ENCODE measurements at places on chromosomes 16 and 17.

DNA sequence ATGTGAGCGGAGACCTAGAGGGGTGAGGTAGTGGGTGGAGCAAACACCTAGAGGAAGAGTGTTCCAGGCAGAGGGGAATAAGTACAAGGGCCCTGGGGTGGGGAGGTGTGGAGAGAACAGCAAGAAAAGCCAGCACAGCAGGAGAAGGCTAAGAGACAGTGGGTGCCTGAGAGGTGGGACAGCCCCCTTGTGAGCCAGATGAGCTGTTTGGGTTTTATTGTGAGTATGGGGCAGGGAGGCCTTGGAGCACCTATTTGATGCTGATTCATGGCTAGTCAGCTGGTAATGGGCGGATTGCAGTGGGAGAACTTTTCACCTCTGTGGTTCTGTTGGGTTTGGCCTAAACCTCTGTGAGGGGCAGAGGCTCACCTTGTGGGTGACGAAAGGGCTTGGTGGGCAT is 68.4 kb downstream of the ABCC1 start:
- no peak for DNase-seq

GRCh38 chr17:62628831-62629555 is 1.5 kb downstream of the MRC2 start:
- DNase-seq: no peak

GRCh38 chr17:66605541-66605940 is 229.4 kb upstream of the CACNG5 start:
- DNase-seq: no peak

GRCh38 chr17:41682631-41683030 is 6.1 kb upstream of the EIF1 start:
- no peak for DNase-seq

DNA sequence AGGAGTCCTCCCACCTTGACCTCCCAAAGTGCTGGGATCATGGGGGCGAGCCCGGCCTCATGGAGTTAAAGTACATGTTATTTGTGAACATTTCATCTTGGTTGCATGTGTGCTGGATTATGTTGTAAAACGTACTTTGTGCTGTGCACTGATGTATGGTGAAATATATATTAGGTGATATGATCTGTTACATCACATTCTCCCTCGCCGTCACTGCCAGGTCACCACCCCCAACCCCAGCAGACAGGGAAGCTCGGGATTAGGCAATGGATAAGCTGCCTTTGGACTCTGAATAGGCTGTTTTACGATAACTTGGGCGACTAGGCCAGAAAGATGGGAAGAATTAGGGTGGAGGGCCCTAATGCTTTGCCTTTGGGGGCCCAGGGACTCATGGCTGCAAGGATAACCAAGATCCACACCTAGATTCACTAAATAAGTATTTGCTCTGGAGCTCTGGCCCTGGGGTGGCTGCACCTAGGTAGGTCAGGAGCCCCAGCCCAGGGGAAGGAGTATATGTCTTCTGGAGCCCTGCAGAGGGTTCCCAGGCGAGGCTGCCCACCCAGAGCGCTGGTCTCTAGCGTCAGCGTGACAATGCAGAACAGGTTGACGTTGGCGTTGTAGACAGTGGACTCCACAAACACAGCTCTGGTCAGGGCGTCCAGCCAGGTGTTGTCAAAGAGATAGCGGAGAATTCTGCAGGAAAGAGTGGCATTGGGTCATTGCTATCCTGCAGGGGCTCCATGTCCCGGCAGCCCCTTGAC is 27.1 kb upstream of the GCSH start:
- DNase-seq: no peak

DNA sequence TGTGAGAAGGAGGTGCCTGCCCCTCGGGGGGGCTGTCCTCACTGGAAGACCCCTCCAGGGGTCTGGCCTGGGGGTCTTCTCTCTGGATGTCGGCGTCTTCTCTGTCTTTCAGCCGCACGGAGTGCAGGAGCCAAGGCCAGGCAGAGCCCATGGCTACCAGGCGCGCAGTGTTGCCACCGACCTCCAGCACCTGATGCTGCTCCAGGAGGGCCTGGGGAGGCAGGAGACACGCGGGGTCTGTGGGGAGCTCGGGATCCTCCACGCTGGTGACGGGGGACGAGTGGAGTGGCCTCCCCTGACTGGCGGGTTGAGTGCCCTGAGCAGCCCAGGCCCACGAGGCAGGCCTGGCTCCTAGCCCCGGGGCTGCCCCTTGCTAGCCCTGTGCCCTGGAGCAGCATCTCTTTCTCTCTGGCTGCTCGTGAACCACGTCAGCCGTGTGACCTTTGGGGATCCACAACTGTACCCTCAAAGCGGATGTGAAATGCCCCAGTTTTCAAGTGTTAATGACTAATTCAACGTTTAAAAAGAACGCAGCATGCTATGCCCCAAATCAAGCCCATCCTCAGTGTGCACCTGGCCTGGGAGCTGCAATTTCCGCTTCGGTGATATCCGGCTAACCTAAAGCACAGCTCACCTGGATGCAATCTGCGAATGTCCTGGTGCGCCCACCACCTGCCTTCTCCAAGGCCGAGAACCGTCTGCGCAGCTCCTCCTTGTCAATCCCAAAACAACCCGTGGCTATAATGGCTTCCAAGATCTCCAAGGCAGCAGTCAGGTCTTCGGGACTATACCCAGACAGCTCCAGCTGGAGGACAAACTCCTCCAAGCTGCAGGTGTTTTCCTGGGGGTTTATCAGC is 62.9 kb downstream of the IL21R start:
- no peak for DNase-seq

Data from activated naive CD8-positive, alpha-beta T cell treated with anti-CD3 and anti-CD28 coated beads, Interleukin-2, amount 10 ng/mL, durations not matched to agents 7 days and 5 days (primary cell).